ENCODE measurements at places on chromosomes 7 and 10.

- no peak for DNase-seq
These were observed 847 bp downstream of the GARS1 start for GRCh38 chr7:30595436-30596013.

- DNase-seq: no peak
These were observed 253.7 kb downstream of the PTEN start for GRCh38 chr10:88116971-88117626.

- no peak for DNase-seq
These were observed 248.9 kb downstream of the KIAA1217 start for GRCh38 chr10:24457661-24458318.

- DNase-seq: peak; percentile 60
These were observed 473 bp downstream of the CYP51A1 start for GRCh38 chr7:92133737-92134270.

DNA sequence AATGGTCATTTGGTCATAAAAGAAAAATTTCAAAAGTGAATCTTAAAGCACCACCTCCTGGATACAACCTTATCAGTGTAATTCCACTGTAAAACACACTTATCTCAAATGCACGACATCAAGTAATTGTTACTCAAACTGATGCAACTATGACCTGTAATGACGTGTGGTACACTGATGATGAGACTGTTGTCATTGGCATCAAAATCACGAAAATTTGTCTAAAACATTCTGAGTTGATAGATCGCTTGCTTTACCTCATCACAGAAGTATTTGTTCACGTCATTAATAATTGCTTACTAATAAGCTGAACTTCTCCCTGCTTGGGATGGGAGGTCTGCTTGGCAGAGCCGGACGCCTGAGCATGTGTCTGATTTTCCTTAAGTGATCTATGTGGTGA lies 221.8 kb upstream of the KLF6 start:
- no peak for DNase-seq

GRCh38 chr7:134701272-134701671 lies 54.6 kb downstream of the BPGM start:
- DNase-seq: peak; percentile 24

- DNase-seq: no peak
These were observed 456.8 kb upstream of the NRP1 start for GRCh38 chr10:33791272-33791660.

- no peak for DNase-seq
These were observed 22.0 kb upstream of the GSDME start for GRCh38 chr7:24779283-24779655.

DNA sequence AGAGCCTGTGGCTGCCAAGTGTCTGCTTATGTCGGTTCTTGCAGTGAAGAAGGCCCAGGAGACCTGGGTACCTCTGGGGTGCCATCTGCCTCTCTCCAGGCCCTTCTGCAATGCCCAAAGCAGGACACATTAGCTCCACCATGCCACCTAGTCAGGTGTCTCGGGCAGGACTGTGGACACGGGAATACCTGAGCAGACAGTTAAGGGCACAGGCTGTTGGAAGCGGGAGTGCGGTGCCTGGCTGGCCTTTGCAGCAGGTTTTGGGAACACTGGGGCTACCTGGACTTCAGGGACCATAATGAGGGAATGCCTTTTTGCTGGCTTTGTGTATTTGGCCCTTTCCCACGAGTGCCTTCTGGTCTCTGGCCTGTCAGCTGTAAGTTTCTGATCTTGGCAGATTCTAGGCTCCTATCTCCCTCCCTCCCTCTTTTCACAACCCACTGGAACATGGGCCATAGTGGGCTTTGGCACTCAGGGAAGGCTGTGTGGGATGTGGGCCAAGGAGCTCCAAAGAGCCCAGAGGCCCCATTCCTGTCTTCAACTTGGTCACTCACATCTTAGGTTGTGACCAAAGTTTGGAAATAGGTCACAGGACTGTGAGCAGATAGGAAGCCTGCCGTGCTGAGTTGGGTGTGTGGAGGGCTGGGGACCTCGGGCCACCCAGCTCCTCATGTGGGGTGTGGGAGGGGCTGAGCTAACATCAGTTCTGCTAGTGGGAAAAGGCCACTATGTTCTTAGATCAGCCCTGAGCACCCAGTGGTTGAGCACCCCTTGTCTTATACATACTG lies 41.5 kb upstream of the CXCL12 start:
- no peak for DNase-seq

- no peak for DNase-seq
These were observed 8.9 kb downstream of the IL2RA start for GRCh38 chr10:6053303-6053702.

- no peak for DNase-seq
These were observed 339.1 kb upstream of the NPVF start for GRCh38 chr7:25567430-25567829.

GRCh38 chr10:68900427-68901104 lies 549 bp upstream of the DDX50 start:
- DNase-seq: no peak

DNA sequence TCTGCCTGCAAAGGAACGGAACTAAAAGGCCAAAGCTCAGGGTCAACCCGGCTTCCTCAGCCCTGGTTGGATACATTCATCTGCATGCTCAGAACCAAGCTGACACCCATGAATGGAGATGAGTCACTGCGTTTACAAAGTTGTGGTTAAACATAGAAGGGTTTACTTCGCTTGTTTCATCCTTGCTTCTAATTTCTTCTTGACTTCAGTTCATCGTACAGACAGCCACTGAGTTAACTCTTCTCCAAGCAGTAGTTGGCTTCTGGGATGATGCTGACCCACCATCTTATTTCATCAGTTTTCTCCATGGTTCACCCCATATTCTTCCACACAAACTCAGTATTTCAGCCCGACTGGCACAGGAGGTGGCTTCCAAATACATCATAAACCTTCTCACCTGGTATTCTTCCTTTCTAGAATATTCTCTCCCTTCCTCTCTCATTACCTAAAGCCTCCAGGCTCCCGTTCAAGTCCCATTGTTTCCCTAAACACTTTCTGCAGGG lies 166.3 kb upstream of the RNF32 start:
- DNase-seq: no peak

DNA sequence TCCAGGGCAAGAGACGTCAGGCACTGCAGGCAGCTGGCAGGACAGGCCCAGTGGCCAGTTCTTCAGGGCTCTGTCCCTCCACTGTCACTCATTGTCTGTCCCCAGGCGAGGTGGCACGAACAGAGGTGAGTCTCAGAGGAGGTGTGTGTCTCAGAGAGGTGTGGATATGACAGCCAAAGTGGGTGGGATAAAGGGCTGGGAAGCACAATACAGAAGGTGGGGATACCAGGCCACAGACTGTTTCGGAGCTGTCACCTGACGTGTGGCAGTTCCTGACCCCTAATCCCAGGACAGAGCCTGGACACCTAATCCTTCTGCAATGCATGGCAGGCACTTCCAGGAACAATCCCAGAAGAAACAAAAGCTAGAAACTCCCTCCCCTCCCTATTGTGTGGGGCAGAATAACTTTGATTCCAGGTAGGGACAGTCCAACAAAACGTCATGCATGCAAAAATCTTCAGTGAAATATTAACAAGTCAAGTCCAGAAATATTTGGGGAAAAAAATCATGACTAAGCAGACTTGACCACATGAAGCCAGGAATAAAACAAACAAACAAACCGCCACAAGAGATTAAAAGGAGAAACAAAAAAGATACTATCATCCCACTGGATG lies 11.6 kb downstream of the KLRG2 start:
- no peak for DNase-seq

GRCh38 chr7:105766421-105767073 lies 109.9 kb downstream of the ATXN7L1 start:
- no peak for DNase-seq

DNA sequence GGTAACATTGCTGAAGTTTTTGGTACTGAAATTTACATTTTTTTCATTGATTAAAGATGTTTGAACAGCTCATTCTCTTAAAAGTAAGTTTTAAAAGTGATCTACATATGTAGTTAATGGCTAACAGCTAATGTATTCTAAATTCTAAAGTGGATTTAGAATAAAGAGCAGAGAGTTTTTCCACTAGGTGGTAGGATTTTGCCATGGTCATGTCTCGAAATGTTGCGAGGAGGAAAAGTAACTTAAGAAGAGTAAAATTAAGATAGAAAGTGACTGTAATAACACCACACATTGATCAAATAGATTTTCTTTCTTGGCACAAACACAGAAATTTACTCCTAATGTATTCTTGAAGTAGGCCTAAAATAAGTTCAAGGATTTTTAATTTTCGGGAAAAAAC lies 19.8 kb downstream of the LSMEM1 start:
- DNase-seq: no peak

- DNase-seq: no peak
These were observed 337.2 kb downstream of the C7orf25 start for GRCh38 chr7:42574685-42575084.

DNA sequence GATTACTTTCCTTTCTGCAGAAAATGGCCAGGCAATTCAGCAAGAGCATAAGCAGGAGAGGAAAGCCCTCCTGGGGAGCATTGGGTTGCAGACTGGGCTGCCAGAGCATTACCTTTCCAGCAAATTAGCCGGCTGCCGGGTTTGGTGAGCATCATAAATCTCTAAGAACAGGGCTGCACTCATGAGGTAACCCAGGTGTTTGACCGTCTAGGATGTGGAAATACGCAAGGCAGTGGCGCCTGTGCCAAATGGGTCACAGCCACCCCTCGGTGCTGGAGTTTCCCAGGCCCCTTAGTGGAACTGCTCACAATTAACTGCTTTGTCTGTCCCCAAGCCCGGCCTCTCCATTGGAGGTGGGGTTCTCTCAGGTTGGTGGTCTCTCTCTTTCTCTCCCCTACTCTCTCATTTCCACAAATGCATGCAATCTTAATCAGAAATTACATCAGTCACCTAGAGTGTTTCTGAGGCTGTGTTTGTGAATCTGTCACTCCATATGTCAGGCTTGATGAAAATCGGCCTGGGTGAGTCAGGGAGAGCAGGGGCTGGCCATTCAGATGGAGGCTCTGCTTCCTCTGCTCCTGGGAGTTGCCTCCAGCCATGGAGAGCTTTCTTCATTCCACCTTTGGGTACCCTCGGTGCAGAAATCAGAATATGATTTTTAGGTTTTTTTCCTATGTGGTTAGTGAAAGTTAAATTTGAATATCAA lies 26.7 kb downstream of the PTN start:
- DNase-seq: no peak

DNA sequence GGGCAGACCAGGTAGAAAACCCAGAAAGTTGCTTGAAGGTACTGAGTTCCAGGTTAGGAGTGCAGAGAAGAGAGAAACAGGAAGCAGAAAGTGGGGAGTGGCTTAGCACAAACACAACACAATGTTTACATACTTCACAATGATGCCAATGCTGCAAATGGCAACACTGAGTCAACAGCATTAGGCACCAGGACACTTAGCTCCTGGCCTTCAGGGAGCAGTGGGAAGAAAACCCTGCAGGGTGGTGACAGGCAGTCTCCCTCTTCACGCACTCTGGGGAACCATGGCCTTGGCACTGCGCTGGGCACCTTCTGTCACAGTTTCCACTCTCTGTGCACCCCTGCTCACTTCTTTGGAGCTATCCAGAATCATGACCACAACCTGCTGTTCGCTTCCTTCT lies 7.3 kb downstream of the ICA1 start:
- no peak for DNase-seq

GRCh38 chr10:129727071-129727470 lies 237.0 kb downstream of the EBF3 start:
- no peak for DNase-seq

DNA sequence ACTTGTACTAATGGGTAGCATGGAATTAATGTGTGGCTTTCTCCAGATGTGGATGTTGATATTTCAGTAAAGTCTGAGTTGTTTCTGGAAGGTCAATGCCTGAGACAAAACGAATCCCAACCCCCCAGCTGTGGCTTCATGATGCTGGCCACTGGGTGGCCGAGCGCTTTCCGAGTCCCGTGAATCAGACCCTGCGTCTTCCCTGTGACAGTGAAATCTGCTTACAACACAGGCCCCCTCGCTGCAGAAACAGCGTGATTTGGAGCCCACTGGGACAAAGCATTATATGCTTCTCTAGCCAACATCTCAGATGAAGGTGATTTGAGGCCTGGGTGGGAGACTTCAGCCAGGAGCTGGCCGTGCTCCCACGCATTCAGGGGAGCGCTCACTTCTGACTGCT lies 124.7 kb downstream of the WDR37 start:
- no peak for DNase-seq

DNA sequence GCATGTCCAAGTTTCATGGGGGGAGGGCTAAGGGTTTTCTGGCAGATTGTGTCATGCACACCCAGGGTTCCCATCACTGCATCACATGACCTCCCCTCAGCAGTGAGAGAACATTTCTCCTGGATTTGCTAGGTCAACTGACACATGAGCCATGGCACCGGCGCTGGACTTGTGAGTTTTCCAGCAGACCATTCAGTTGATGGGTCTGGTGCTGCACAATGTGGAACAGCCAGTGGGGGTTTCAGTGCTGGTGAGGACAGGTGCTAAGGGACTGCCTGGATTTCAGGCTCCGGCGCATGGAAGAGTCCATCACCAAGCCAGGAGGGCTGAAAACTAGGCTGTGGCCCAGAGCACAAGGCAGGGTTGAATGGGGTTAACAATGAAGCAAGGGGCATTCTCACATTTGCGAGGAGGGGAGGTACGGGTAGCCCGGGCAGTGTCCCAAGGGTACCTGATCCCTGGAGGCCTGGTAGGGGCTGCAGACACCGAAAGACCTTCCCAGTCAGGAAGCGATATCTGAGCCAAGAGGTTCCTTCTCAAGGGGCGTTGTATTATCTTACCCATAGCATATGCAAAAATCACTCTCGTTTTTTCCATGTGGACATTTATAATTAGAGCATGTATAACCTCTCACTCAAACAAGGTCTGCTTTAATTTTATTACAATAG lies 203.0 kb downstream of the TNS3 start:
- DNase-seq: no peak

DNA sequence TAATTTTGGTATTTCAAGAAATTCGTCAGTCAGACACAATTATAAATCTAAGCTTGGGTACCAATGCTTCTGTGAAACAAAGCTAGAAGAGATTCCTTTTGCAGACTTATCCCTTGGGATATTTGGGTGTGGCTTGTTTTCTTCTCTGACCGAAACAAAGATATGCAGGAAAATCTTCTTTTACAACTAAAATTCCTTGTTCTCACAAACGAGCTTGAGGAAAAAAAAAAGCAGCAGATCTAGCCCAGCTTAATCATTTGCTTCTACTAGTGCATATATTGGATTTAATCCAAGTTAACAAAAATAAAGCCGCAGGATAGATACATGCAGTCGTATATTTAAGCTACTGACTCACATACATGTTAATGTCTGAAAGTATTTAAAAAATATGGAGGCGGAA lies 104.2 kb downstream of the PRTFDC1 start:
- no peak for DNase-seq

DNA sequence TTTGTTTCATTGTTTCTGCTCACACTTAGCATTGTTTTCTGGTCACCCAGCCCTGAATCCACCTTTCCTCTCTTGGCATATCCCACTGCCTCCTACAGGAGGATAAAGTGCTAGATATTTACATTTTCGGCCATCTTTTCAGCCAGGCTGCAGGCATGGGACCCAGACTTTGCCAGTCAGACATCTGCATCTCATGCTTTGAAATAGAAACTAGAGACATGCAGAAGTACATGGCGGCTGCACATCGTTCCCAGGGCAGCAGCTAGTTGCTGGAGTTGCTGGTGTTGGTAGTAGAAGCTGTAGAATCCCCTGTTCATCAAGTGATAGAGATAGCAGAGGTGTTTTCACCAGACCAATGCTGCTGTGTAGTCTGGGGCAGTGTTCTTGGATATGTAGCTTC lies 18.7 kb downstream of the STAMBPL1 start:
- DNase-seq: no peak
